Muscle of arm (tissue), 14 donors: ENCODE measurements at places on chromosomes 2 and 18. TPM values are rescaled to one million over a fixed set of nuclear protein-coding genes. Genes with fewer than 3 reads are reported as not detected.

GRCh38 chr2:125643128-125643527 lies 1012.8 kb upstream of the GYPC start:
- DNase-seq = no peak

GRCh38 chr2:227996366-227996765 lies 124.9 kb downstream of the DAW1 start:
- no peak for DNase-seq

The CAPN14 gene
- 0.04 TPM for polyA plus RNA-seq

DNA sequence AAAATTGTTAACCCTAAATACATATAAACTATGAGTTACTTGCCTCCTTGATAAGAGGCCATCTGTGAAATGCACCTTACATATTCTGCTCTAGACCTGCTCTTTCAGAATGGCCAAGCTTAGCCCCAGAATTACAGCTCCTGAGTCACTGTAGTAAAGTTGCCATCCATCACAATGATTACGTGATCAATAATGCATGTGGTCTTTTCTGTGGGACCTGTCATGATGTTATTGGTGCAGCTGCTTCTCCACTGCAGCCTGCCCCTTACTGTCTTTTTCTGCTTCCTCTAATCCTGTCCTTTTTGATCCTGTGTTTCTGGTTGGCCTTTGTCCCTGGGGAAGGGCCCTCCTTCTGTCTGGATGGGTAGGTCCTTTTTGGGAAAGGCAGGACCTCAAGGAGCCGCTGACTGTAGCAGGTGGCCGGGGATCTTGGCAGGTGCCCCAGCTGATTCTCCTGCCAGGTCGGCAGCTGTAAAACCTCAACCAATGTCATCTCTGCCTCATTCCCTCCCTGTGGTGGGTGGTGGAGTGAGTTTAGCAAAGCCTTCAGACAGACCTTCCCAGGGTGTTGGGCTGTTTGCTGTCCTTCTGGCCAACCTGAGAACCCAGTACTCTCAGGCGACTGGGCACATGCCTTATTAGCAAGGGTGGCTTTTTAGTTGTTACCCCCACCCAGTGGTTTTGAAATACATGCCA lies 126.2 kb upstream of the EML6 start:
- DNase-seq = no peak
